Activated CD4-positive, alpha-beta T cell treated with anti-CD3 and anti-CD28 coated beads, Interleukin-2, amount 10 ng/mL, durations not matched to agents 24 days and 14 days (primary cell): ENCODE measurements at places on chromosomes 5 and 9. TPM values are rescaled to one million over a fixed set of nuclear protein-coding genes. Genes with fewer than 3 reads are reported as not detected.
A peak's percentile ranks its signal among the peaks of the same experiment; 100 is the strongest.

- H3K36me3 ChIP-seq = no peaks in the 10 kb centered on the region
- DNase-seq = peak; percentile 76
- peak overlapping the region; percentile 93 for H3K4me3 ChIP-seq
These were observed 618 bp downstream of the TNPO1 start for GRCh38 chr5:72817076-72817481.

DNA sequence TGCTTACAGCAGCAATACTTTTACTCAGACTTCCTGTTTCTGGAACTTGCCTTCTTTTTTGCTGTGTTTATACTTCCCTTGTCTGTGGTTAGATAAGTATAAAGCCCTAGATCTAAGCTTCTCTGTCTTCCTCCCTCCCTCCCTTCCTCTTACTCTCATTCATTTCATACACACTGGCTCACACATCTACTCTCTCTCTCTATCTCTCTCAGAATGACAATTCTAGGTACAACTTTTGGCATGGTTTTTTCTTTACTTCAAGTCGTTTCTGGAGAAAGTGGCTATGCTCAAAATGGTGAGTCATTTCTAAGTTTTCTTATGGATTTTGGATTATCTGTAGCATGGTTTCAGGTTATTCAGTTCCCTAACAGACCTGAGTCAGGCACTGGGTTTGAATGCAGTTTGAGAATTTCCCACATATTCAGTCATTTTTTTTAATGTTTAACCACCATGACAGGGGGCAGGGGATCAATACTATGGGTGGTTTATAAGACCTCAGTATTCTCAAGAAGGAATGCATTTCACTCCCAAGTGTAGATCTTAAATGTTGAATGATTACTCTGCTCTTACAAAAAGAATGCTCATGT is at the start of gene IL7R:
IL7R (plus strand) TSS at position 127 of the 587 bp plus-strand sequence; CDS start at position 214, 87 bp downstream.
- peak within 1 kb of the TSS; percentile 87 for H3K4me3 ChIP-seq
- peaks cover 78% of the 10 kb centered on the region for H3K4me1 ChIP-seq
- H3K27ac ChIP-seq = peak within 1 kb of the TSS; percentile 99
- DNase-seq = peak; percentile 82
- H3K36me3 ChIP-seq = peaks cover 47% of the 10 kb centered on the region

DNA sequence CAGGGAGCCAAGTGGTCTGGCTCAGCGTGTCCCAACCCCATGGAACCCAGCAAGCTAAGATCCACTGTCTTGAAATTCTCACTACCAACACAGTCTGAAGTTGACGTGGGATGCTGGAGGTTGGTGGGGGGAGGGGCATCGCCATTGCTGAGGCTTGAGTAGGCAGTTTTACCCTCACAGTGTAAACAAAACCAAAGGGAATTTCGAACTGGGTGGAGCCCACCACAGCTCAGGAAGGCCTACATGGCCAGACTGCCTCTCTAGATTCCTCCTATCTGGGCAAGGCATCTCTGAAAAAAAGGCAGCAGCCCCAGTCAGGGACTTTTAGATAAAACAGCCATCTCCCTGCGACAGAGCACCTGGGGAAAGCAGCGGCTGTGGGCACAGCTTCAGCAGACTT is 17.1 kb upstream of the FBXL17 start:
- no peaks in the 10 kb centered on the region for H3K36me3 ChIP-seq
- no peak overlapping the region for H3K27ac ChIP-seq
- H3K27me3 ChIP-seq = peaks cover 2% of the 10 kb centered on the region
- H3K4me1 ChIP-seq = no peaks in the 10 kb centered on the region
- no peak for DNase-seq

- H3K36me3 ChIP-seq = peaks cover 8% of the 10 kb centered on the region
- H3K27ac ChIP-seq = no peak overlapping the region
- H3K4me1 ChIP-seq = no peaks in the 10 kb centered on the region
- H3K27me3 ChIP-seq = no peaks in the 10 kb centered on the region
These were observed 203.7 kb downstream of the COMMD10 start for GRCh38 chr5:116288524-116288923.

DNA sequence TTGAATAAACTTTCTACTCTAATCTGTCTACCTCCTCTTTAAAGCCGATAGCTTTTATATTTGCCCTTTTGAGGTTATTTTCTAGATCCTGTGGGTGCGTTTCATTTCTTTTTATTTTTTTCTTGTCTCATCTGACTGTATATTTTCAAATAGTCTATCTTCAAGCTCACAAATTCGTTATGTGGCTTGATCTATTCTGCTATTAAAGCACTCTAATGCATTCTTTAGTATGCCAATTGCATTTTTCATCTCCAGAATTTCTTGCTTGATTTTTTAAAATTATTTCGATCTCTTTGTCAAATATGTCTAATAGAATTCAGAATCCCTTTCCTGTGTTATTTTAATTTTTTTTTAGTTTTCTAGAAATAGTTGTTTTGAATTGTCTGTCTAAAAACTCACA is 172.4 kb downstream of the CYLC2 start:
- H3K36me3 ChIP-seq = no peaks in the 10 kb centered on the region
- H3K4me3 ChIP-seq = no peak overlapping the region
- no peaks in the 10 kb centered on the region for H3K4me1 ChIP-seq
- DNase-seq = no peak

DNA sequence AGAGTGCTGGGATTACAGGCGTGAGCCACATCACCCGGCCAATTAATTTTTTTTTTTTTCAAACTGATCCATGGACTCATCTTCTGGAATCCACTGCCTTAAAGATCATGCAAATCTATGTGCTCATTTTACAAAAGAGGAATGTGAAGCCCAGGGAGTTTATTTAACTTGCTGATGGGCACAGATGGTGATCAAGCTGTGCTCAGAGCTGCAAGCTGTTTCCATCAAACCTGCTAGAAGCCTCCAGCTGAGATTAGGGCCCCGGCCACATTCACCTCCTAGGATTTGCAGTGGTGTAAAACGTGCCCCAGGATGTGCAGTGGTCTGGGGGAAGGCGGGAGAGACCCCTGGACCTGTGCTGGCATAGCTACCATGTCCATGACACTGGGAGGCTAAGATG is 56.1 kb upstream of the TUT7 start:
- peaks cover 9% of the 10 kb centered on the region for H3K4me1 ChIP-seq
- H3K36me3 ChIP-seq = no peaks in the 10 kb centered on the region
- no peak overlapping the region for H3K4me3 ChIP-seq
- no peak overlapping the region for H3K27ac ChIP-seq
- peak; percentile 19 for DNase-seq

DNA sequence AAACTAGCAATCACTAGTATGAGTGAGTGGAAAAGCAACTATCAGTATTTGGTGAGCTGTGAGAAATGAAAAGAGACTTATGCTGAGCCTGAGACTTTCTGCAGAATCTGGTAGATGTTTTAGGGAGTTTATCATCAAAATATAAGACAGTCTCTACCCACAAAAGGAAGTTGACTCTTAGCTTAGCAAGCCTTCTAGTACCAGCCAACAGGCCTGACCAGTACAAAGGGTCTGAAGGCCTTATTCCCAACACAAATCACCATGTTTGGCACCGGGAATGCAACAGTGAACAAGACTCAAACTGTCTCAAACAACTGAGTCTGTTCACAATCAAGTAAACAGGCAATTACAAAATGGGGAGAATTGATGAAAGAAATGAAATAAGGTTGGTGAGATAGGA is 244.4 kb downstream of the CWC27 start:
- peaks cover 3% of the 10 kb centered on the region for H3K36me3 ChIP-seq
- no peaks in the 10 kb centered on the region for H3K27me3 ChIP-seq
- no peak for DNase-seq
- peaks cover 10% of the 10 kb centered on the region for H3K4me1 ChIP-seq

DNA sequence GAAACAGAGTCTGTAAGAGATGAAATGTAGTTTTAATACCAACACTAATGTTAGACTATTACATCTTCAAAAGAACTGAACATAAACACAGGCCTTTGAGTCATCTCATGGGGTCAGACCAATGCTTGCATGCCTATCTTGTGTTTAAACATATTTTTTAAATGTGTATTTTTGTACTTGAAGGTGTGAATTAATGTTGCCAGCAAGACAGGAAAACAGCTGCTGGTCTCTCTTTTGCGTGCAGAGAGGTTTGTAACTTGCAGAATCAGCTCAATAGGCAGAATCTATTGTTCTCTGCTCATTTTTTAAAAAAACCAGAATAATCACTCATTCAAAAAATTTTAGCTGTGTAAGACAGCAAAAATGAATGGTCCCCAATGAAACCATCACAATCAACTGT is 180.2 kb downstream of the ALDH1A1 start:
- H3K4me3 ChIP-seq = no peak overlapping the region
- DNase-seq = no peak
- no peaks in the 10 kb centered on the region for H3K4me1 ChIP-seq
- H3K27ac ChIP-seq = no peak overlapping the region
- H3K27me3 ChIP-seq = peaks cover 3% of the 10 kb centered on the region
- no peaks in the 10 kb centered on the region for H3K36me3 ChIP-seq

GRCh38 chr5:85077581-85077980 is 692.9 kb upstream of the EDIL3 start:
- H3K27me3 ChIP-seq = no peaks in the 10 kb centered on the region
- DNase-seq = no peak
- H3K27ac ChIP-seq = no peak overlapping the region
- H3K4me1 ChIP-seq = no peaks in the 10 kb centered on the region
- H3K36me3 ChIP-seq = no peaks in the 10 kb centered on the region

- no peak overlapping the region for H3K27ac ChIP-seq
- H3K4me1 ChIP-seq = peaks cover 2% of the 10 kb centered on the region
- H3K27me3 ChIP-seq = peaks cover 4% of the 10 kb centered on the region
These were observed 215.4 kb downstream of the GLIS3 start for GRCh38 chr9:4084435-4084818.

GRCh38 chr9:130186839-130187522 is 14.8 kb downstream of the NCS1 start:
- peaks cover 2% of the 10 kb centered on the region for H3K4me1 ChIP-seq
- H3K27me3 ChIP-seq = no peaks in the 10 kb centered on the region
- no peak for DNase-seq
- no peak overlapping the region for H3K27ac ChIP-seq

DNA sequence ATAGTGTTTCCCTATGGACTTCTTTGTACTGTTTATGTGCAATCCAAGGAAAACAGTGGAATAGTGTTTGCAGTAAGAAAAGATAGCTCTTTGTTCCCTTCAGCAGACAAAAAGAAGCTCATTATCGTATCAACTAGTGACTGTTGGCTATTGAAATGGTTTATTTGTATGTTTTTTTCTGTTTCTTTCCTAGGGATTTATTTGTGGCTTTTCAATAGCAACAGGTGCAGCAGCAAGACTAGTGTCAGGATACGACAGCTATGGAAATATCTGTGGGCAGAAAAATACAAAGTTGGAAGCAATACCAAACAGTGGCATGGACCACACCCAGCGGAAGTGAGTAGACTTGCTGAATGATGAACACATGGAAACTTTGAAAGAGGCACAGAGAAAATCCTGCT is 65.1 kb downstream of the SLC44A1 start:
- no peak for DNase-seq
- no peak overlapping the region for H3K27ac ChIP-seq
- no peaks in the 10 kb centered on the region for H3K27me3 ChIP-seq
- H3K4me1 ChIP-seq = peaks cover 4% of the 10 kb centered on the region
- no peaks in the 10 kb centered on the region for H3K36me3 ChIP-seq

GRCh38 chr9:109815366-109815947 is 35.5 kb downstream of the PALM2AKAP2 start:
- H3K27ac ChIP-seq = no peak overlapping the region
- no peak for DNase-seq
- peaks cover 10% of the 10 kb centered on the region for H3K27me3 ChIP-seq
- no peak overlapping the region for H3K4me3 ChIP-seq
- H3K36me3 ChIP-seq = no peaks in the 10 kb centered on the region
- H3K4me1 ChIP-seq = peaks cover 2% of the 10 kb centered on the region

- no peak overlapping the region for H3K27ac ChIP-seq
- no peak overlapping the region for H3K4me3 ChIP-seq
- no peaks in the 10 kb centered on the region for H3K4me1 ChIP-seq
- H3K36me3 ChIP-seq = no peaks in the 10 kb centered on the region
- DNase-seq = no peak
These were observed 162.2 kb downstream of the OLFM1 start for GRCh38 chr9:135249711-135250110.

DNA sequence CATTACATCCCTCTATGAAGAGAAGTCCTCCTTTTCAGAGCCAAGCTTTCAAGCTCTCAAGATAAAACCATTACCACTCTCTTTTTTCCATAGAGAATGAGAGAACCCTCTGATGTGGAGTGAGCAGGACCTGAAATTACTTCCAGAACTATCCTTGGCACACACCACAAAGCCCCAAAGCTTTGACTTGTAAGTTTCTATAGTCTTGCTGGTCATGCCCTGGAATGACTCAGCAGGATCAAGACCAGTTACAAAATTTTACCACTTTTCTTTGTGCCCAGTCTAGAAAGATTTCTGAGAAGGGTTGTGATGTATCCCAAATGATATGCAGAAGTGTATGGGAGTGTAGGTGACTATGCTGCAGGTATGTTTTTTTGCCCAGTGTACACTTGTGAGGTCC is 760.6 kb downstream of the TLE1 start:
- no peaks in the 10 kb centered on the region for H3K27me3 ChIP-seq
- H3K27ac ChIP-seq = no peak overlapping the region
- H3K4me1 ChIP-seq = no peaks in the 10 kb centered on the region
- no peak for DNase-seq
- no peaks in the 10 kb centered on the region for H3K36me3 ChIP-seq

GRCh38 chr9:16268067-16268881 is 602.2 kb downstream of the BNC2 start:
- no peaks in the 10 kb centered on the region for H3K27me3 ChIP-seq
- DNase-seq = no peak

DNA sequence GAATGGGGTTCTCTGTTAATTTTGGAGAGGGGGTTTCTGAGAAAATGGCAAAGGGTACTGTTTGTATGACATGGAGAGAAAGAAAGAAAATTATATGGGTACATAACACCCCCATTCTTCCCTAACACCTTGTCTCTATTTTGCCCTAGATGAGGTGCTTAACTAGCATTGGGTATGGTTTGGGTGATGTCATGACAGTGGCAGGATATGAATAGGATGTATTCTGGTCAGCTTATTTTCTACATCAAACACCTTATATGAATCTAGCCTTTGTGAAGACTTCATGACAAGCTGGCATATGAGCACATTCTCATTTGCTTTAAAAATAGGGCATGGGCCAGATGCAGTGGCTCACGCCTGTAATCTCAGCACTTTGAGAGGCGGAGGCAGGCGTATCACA is 58.6 kb downstream of the LNPEP start:
- H3K36me3 ChIP-seq = peaks cover 62% of the 10 kb centered on the region
- no peak for DNase-seq
- H3K4me3 ChIP-seq = no peak overlapping the region
- peaks cover 31% of the 10 kb centered on the region for H3K4me1 ChIP-seq

Gene TERT
- 10.1 and 16.8 TPM in 2 replicates for total RNA-seq

Gene FOXD4L4
- total RNA-seq = not detected in 2 replicates

Gene C5orf52
- total RNA-seq = 0.42 TPM in 1 of 2 replicates, not detected in the other

Gene IRX1
- not detected in 2 replicates for total RNA-seq

Gene FRRS1L
- not detected in 2 replicates for total RNA-seq

Gene SLC46A2
- total RNA-seq = not detected in 2 replicates

Gene SV2C
- total RNA-seq = not detected in 2 replicates

Gene F2RL1
- total RNA-seq = 0.14 and 0.23 TPM in 2 replicates

Gene PCDHA8
- total RNA-seq = not detected in 2 replicates

Gene ZBTB34
- total RNA-seq = 7.0 and 7.6 TPM in 2 replicates

Gene MCTP1
- total RNA-seq = not detected in 2 replicates

Gene RNF183
- 0.12 TPM in 1 of 2 replicates, not detected in the other for total RNA-seq

Gene LEAP2
- 4.7 and 6.0 TPM in 2 replicates for total RNA-seq

Gene SURF4
- 235 and 240 TPM in 2 replicates for total RNA-seq

Gene SHOC1
- total RNA-seq = not detected in 2 replicates
